ENCODE measurements at places on chromosomes 13 and 19.

GRCh38 chr13:59562924-59563323, 600.8 kb downstream of the DIAPH3 start:
- no peak for DNase-seq

GRCh38 chr19:38155453-38155852, 68.6 kb downstream of the DPF1 start:
- no peak for DNase-seq

- DNase-seq: no peak
These were observed 11.5 kb upstream of the TNFSF9 start for GRCh38 chr19:6519289-6519688.

DNA sequence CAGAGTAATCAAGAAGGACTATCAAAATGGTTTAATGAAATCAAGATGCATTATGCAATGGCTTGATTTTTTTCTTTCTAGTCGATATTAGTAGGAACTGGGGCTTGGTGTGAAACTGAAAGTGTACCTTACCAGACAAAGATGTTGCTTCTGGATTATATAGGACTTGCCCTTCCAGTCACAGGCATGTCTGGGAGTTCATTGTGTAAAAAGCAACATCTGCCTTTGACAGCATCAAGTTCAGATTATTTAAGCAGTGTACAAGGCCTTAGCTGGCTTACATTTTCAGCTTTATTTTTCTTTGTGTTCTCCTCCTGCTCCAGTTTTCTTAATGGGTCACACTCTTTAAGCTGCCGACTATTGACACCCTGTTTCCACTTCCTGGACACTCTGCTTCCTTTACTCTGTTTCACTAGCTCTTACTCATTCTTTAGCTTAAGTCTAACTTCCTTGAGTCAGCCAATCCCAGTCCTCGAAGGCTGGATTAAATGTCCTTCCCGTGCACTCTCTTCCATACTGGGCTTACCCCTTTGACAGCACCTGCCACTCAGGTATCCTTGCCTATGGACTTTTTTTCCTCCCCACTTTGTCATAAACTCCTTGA, 29.4 kb upstream of the OLFM4 start:
- DNase-seq: no peak

GRCh38 chr19:56690670-56691069, 19.1 kb upstream of the ZNF835 start:
- DNase-seq: no peak

GRCh38 chr13:44801990-44802389, 187.3 kb downstream of the NUFIP1 start:
- DNase-seq: no peak

DNA sequence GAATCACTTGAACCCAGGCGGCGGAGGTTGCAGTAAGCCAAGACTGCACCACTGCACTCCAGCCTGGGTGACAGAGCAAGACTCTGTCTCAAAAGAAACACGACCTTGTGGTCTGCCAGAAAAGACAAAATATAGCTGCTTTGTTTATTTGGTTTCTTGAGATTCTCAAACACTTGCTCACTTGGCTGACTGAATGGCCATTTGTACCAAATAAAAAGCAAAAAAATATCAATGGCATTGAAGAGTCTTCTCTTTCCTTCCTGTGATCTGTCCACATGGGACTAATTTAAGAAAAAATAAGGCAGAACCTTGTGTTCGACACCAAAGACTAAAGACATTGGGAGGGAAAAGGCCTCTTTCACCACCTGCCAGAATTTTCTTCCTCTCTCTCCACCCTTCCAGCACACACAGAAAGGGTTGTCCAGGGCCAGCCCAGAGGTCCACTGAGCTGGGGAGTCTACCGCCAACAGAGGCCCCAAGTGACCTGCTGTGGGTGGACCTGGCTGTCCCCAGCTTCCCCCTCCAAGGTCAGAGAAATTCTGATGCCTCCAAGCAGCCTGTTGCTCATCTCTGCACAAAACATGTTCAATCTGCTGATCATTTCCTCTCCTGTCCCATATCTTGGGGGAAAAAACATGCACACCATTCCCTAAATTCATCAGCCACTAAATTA, 5.9 kb downstream of the BRME1 start:
- DNase-seq: no peak

GRCh38 chr13:46197299-46198048, 14.3 kb upstream of the LRRC63 start:
- DNase-seq: no peak

DNA sequence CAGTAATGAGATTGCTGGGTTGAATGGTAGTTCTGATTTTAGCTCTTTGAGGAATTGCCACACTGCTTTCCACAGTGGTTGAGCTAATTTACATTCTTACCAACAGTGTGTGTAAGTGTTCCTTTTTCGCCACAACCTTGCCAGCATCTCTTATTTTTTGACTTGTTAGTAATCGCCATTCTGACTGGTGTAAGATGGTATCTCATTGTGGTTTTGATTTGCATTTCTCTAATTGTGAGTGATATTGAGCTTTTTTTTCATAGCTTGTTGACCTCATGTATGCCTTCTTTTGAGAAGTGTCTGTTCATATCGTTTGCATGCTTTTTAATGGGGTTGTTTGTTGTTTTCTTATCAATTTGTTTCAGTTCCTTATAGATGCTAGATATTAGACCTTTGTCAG, 245.0 kb downstream of the MTUS2 start:
- no peak for DNase-seq

GRCh38 chr13:43905435-43906031, 25.8 kb downstream of the LACC1 start:
- peak; percentile 12 for DNase-seq

DNA sequence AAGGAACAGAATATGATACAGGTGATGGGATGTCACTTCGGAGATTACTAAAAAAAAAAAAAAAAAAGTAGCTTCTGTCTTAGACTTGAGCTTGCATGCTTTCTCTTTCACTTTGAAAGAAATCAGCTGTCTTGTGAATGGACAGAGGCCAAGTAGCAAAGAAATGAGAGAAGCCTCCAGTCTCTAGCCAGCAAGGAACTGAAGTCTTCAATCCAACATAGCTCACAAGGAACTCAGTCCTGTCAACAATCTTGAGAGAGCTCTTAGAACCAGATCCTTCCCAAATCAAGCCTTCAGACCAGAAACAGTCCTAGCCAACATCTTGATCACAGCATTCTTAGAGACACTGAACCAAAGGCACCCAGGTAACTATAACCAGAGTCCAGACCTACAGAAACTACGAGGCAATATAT, 7.7 kb downstream of the N4BP2L2 start:
- DNase-seq: no peak
